Endodermal cell (in vitro differentiated cells): ENCODE measurements at places on chromosomes 5 and 9. TPM values are rescaled to one million over a fixed set of nuclear protein-coding genes. Genes with fewer than 3 reads are reported as not detected.
A peak's percentile ranks its signal among the peaks of the same experiment; 100 is the strongest.

TMEM174 gene
- not detected in 3 replicates for total RNA-seq

- H3K36me3 ChIP-seq: no peaks in the 10 kb centered on the region
- H3K4me3 ChIP-seq: no peak overlapping the region
- no peaks in the 10 kb centered on the region for H3K27me3 ChIP-seq
Observed at GRCh38 chr9:17613758-17614157, 34.9 kb downstream of the SH3GL2 start.

RETREG1 gene
- total RNA-seq: 4.1 to 4.6 TPM (median 4.2 TPM) in 3 replicates

GRCh38 chr5:52799358-52799982 is 11.8 kb downstream of the ITGA1 start:
- H3K4me1 ChIP-seq: peaks cover 3% of the 10 kb centered on the region
- H3K4me3 ChIP-seq: peak overlapping the region; percentile 99
- H3K27ac ChIP-seq: peak overlapping the region; percentile 92
- H3K36me3 ChIP-seq: peaks cover 5% of the 10 kb centered on the region
- no peaks in the 10 kb centered on the region for H3K27me3 ChIP-seq
- DNase-seq: peak; percentile 85

ZNF354B gene
- 11.8 to 28.7 TPM (median 24.3 TPM) in 3 replicates for total RNA-seq

WHRN gene
- total RNA-seq: 12.8 to 14.5 TPM (median 13.1 TPM) in 3 replicates

DNA sequence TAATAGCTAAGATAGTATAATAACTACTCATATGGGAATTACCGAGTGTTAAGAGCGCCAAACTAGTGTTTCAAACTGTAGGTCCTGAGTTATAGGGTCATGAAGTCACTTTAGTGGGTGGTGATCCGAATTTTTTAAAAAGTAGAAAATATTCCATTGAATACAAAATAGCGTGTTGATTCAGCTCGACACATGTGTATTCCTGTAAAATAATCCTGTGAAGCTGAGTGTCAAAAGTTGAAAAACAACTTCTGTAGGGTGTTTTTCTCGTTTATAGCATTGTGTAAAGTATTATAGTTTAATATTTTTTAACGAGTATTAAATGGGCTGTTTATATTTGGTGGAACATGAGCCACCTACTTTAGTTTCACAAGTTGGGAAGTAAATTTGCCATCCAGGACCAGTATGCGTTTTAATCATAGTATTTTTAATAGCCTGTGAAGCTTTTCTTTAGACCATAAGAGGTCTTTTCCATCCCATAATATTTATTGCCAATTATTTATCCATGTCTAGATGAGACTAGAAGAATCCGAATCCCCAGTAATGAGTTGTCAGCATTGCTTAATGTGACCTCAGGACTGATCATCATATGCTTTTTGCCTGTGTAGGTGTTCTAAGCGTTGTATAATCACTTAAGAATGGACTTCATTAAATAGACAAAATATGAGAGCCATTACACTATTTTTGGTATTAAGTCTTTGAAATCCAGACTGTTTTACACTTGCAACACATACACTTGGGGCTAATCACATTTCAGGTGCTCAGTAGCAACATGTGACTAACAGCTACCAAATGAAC is 84.1 kb downstream of the PTPDC1 start:
- H3K36me3 ChIP-seq: peaks cover 9% of the 10 kb centered on the region
- H3K4me3 ChIP-seq: peak overlapping the region; percentile 97
- DNase-seq: no peak
- H3K27me3 ChIP-seq: no peaks in the 10 kb centered on the region

DNA sequence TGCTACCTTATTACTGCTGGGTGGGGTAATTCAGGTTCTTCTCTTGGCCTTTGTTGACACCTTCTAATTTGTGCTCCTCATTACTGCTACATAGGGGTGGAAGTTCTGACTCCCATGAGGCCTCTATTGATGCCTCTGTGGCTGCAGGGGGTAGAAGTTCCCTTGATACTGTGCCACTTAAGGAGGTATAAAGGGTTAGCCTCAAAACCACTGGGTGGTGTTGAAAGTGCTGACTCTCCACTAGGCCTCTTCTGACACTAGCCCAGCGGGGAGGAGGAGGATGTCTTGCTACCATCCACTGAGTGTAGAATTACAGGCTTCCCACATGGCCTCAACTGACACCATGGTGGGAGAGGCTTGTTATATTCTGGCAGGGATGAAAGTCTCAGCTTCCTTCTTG is 36.7 kb upstream of the CCDC112 start:
- no peaks in the 10 kb centered on the region for H3K4me1 ChIP-seq
- no peak overlapping the region for H3K4me3 ChIP-seq
- peak; percentile 52 for DNase-seq
- H3K27ac ChIP-seq: no peak overlapping the region
- H3K27me3 ChIP-seq: no peaks in the 10 kb centered on the region

- H3K4me3 ChIP-seq: no peak overlapping the region
- no peak for DNase-seq
- no peaks in the 10 kb centered on the region for H3K27me3 ChIP-seq
- H3K4me1 ChIP-seq: no peaks in the 10 kb centered on the region
- no peak overlapping the region for H3K27ac ChIP-seq
- H3K36me3 ChIP-seq: no peaks in the 10 kb centered on the region
Observed at GRCh38 chr5:68562308-68562707, 346.8 kb downstream of the PIK3R1 start.

DNA sequence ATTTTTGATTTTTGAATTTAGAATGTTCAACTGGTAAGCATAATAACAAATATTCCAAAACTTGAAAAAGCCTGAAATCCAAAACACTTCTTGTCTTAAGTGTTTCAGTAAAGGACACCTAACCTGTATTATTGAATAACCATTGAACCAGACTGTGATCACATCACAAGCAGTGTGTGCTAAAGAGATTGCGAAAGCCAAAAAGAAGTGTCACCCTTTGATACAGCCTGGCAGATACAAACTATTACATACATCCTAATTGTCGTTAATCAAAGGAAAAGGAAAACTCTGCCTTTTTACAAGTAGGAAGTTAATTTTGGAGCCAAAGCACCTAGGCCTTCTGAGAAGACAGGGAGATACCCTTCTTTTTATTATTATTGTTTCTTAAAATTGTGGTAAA is 8.4 kb upstream of the FAM120AOS start:
- H3K4me3 ChIP-seq: no peak overlapping the region
- no peak for DNase-seq
- peaks cover under 1% of the 10 kb centered on the region for H3K36me3 ChIP-seq
- H3K4me1 ChIP-seq: no peaks in the 10 kb centered on the region
- H3K27me3 ChIP-seq: no peaks in the 10 kb centered on the region
- H3K27ac ChIP-seq: no peak overlapping the region

DNA sequence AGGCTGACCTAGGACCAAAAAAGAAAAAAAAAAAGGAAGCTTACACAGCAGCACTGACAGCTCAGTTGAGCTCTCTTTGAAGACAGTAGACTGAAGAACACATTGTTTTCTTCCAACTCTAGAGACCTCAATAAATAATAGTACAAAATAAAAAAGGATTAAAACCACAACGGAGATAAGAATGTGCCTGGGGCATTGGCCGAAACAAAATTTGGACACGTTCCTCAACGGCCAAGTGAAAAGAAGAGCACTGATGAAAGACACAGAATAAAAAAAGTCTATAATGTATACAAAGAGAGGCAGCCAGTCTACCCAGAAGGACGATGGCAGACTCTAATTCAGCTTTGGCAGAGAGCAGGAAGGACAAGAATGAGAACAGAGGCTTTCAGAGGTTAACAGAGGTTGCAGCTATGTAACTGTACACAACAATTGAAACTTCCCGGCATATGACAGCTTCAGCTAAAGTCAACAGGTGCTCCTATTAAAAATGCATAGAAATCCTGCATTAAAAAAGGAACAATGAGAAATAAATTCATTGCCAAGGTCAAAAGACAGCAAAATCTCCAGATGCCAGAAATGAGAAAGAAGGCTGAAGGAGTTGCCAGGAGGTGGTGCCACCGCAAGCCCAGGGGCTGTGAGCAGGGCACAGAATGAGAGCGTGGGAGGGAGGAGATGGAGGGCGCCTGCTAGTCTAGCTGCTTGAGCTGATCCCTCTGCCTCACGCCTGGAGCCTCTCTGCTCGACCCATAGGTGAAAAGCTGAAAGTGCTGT is 113.9 kb downstream of the DCP2 start:
- H3K27me3 ChIP-seq: no peaks in the 10 kb centered on the region
- peak overlapping the region; percentile 43 for H3K27ac ChIP-seq
- H3K36me3 ChIP-seq: peaks cover 97% of the 10 kb centered on the region

FRMPD1 gene
- 0.13 to 0.52 TPM (median 0.33 TPM) in 3 replicates for total RNA-seq

ACTBL2 gene
- total RNA-seq: not detected in 3 replicates

DNA sequence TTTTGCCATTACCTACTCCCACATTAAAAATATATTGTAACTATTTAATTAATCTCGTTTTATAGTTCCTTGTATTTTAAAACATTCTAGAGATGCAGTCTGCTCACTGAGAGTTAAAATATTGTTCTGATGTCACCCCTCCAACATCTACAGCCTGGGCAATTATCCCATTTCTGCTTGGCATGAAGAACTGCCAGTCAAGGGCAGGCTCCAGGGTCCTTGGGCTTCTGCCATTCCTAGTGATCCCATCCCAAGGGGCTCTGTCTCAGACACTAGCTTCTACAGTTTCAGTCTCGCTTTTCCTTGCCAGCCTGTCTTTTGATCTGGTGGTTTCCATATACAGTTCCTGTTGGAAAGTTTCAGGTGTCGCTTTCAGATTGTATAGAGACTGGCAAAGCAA is 287.2 kb downstream of the TMEM232 start:
- H3K4me1 ChIP-seq: no peaks in the 10 kb centered on the region
- no peak for DNase-seq
- no peaks in the 10 kb centered on the region for H3K36me3 ChIP-seq
- no peak overlapping the region for H3K4me3 ChIP-seq
- no peaks in the 10 kb centered on the region for H3K27me3 ChIP-seq

DNA sequence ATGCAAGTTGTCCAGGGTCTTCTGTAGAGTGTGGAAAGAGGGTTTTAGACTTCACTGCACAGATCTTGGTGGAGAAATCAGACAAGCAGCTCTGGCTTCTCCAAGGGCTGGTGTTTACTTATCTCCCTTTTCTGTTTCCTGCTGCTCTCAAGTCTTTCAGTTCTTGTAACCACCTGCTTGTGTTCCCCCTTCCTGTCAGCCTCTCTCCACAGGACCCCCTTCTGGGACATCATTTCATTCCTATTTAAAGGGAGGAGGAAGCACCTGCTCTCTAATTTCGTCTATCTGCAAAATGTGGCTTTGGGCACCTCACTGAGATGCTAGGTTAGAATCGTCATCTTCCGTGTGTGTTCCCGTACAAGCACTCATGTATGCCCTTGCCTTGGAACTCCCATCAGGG is 636.2 kb downstream of the MTRR start:
- no peak overlapping the region for H3K4me3 ChIP-seq
- no peaks in the 10 kb centered on the region for H3K36me3 ChIP-seq
- no peak for DNase-seq
- H3K4me1 ChIP-seq: no peaks in the 10 kb centered on the region
- H3K27me3 ChIP-seq: no peaks in the 10 kb centered on the region

DNA sequence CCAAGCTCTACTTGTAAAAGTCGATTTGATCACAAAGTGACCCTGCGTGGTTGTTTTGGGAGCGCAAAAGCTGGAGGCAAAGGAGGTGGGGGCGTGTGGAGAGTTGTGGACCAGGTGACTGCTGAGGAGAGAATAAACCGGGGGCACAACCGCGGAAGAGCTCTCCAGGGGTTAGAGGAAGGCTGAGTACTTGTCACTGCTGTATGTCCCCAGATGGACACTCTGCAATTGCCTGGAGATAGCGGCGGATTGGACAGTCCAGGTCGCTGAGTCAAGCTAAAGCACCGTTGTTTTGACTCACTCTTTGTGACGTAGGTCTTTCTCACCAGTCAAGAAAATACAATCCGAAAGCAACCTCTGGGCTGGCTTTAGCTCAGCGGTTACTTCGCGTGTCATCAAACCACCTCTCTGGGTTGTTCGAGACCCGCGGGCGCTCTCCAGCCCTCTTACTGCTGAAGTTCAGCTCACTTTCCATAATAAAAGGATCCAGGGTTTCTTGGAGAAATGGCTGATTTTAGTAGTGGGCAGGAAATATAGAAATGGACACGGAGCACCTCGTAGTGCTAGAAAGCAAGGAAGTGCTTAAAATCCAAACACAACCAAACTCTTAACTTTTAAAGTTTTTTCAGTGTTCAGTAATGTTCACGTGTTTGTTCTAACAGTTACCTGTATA is 25.7 kb downstream of the ZMAT2 start:
- H3K36me3 ChIP-seq: no peaks in the 10 kb centered on the region
- H3K27me3 ChIP-seq: peaks cover 5% of the 10 kb centered on the region
- no peaks in the 10 kb centered on the region for H3K4me1 ChIP-seq
- peak overlapping the region; percentile 91 for H3K4me3 ChIP-seq

GRCh38 chr5:90169078-90169477 is 240.5 kb downstream of the CETN3 start:
- no peaks in the 10 kb centered on the region for H3K36me3 ChIP-seq
- no peak for DNase-seq
- no peak overlapping the region for H3K4me3 ChIP-seq
- H3K4me1 ChIP-seq: no peaks in the 10 kb centered on the region

- no peaks in the 10 kb centered on the region for H3K4me1 ChIP-seq
- H3K27ac ChIP-seq: no peak overlapping the region
- no peaks in the 10 kb centered on the region for H3K27me3 ChIP-seq
- H3K4me3 ChIP-seq: no peak overlapping the region
- no peaks in the 10 kb centered on the region for H3K36me3 ChIP-seq
Observed at GRCh38 chr9:21686738-21687137, 115.7 kb upstream of the MTAP start.

ACOT12 gene
- not detected in 3 replicates for total RNA-seq

- H3K36me3 ChIP-seq: no peaks in the 10 kb centered on the region
- no peaks in the 10 kb centered on the region for H3K4me1 ChIP-seq
- no peak overlapping the region for H3K4me3 ChIP-seq
- DNase-seq: no peak
- H3K27me3 ChIP-seq: no peaks in the 10 kb centered on the region
Observed at GRCh38 chr5:170416526-170416925, 27.4 kb upstream of the KCNMB1 start.

GRCh38 chr9:120410925-120411501 is 169.0 kb downstream of the CDK5RAP2 start:
- H3K27ac ChIP-seq: no peak overlapping the region
- no peak for DNase-seq
- H3K27me3 ChIP-seq: no peaks in the 10 kb centered on the region

GRCh38 chr5:29387384-29387783 is 1806.1 kb upstream of the CDH6 start:
- no peaks in the 10 kb centered on the region for H3K4me1 ChIP-seq
- no peak overlapping the region for H3K27ac ChIP-seq
- no peak overlapping the region for H3K4me3 ChIP-seq
- DNase-seq: no peak
- no peaks in the 10 kb centered on the region for H3K36me3 ChIP-seq
- H3K27me3 ChIP-seq: no peaks in the 10 kb centered on the region

ROPN1L gene
- 1.5 TPM in 1 of 3 replicates, not detected in the others for total RNA-seq

GRCh38 chr9:351916-352315 is 137.3 kb downstream of the DOCK8 start:
- H3K27ac ChIP-seq: no peak overlapping the region
- H3K36me3 ChIP-seq: peaks cover 3% of the 10 kb centered on the region
- no peaks in the 10 kb centered on the region for H3K27me3 ChIP-seq
- no peaks in the 10 kb centered on the region for H3K4me1 ChIP-seq
- DNase-seq: no peak

GNA14 gene
- total RNA-seq: 0.42 to 0.97 TPM (median 0.62 TPM) in 3 replicates

MARCOL gene
- not detected in 3 replicates for total RNA-seq

GRCh38 chr5:143514616-143515335 is 111.3 kb upstream of the NR3C1 start:
- no peak overlapping the region for H3K4me3 ChIP-seq
- H3K27ac ChIP-seq: no peak overlapping the region
- H3K36me3 ChIP-seq: no peaks in the 10 kb centered on the region
- no peaks in the 10 kb centered on the region for H3K4me1 ChIP-seq
- H3K27me3 ChIP-seq: no peaks in the 10 kb centered on the region
- no peak for DNase-seq

RPP25L gene
- 22.4 to 23.7 TPM (median 23.0 TPM) in 3 replicates for total RNA-seq

MOB3B gene
- total RNA-seq: 5.4 and 5.6 TPM in 2 replicates

GRCh38 chr5:103446813-103447212 is 115.8 kb downstream of the NUDT12 start:
- DNase-seq: no peak
- H3K36me3 ChIP-seq: no peaks in the 10 kb centered on the region
- no peak overlapping the region for H3K4me3 ChIP-seq
- no peaks in the 10 kb centered on the region for H3K27me3 ChIP-seq
